ENCODE measurements at places on chromosomes 1 and 21.

DNA sequence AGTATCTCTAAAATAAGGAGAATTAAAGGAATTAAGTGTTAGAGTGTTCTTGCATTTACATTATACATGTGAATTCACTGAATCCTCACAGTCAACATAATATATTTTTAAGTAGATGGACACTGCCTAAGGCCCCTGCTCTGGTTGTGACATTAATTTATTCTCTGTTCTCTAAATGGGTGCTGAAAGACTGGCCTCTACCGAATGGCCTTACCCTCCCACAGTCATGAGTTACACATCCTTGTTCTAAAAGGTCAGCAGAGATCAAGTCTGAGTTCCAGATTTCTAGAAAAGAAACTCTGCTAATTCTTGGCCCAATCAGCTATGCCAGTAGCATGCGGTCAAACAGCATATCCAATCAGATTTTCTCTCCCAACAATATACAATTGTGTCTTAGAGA, 193.2 kb downstream of the TM2D1 start:
- no peak for DNase-seq

DNA sequence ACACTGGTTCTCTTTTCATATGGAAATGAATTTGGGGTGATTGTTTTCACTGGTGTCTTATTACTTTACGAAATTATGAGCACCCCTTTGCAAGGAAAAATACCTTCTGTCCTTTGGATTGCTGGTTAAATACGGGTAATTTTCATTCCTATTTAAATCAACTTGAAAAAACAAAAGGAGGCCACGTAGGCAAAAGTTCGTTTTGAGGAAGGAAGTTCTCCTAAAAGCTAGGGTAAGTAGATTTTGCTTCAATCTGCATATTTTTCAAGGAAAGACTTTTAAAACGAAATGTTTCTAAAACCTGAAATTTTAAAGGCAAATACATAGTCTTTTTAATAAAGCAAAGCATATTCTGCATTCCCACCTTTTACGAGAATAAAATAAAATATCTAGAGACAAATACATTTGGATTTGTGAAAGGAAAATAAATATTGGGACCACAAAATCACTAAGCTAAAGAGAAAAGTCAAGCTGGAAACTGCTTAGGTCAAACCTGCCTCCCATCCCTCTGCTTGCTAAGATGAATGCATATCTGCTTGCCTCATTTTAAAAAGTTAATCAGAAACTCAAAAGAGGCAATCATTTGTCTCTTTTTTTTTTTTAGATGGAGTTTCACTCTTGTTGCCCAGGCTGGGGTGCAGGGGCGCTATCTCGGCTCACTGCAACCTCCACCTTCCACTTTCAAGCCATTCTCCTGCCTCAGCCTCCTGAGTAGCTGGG, 70.9 kb upstream of the ETS2 start:
- DNase-seq = no peak

GRCh38 chr1:165659581-165659895, 28.5 kb downstream of the MGST3 start:
- no peak for DNase-seq

GRCh38 chr1:68111519-68112436, 61.4 kb upstream of the DIRAS3 start:
- no peak for DNase-seq

- DNase-seq = no peak
These were observed 85.8 kb upstream of the ZNF648 start for GRCh38 chr1:182147136-182147820.

DNA sequence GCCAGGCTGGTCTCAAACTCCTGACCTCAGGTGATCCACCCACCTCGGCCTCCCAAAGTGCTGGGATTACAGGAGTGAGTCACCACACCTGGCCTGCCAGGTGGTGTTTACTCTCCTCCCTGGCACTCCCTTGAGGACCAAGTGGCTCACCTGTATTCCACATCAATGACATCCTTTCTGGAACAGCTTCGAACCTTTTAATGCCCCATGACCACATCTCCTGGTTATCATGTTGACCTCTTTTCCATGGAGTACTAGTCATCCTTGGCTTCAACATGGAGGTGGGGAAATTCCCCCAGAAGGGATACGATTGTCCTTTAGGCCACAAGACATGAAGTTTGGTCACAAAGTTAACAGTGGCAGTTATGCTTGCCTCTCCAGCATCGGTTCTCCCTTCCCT, 66.9 kb downstream of the CDC7 start:
- no peak for DNase-seq

DNA sequence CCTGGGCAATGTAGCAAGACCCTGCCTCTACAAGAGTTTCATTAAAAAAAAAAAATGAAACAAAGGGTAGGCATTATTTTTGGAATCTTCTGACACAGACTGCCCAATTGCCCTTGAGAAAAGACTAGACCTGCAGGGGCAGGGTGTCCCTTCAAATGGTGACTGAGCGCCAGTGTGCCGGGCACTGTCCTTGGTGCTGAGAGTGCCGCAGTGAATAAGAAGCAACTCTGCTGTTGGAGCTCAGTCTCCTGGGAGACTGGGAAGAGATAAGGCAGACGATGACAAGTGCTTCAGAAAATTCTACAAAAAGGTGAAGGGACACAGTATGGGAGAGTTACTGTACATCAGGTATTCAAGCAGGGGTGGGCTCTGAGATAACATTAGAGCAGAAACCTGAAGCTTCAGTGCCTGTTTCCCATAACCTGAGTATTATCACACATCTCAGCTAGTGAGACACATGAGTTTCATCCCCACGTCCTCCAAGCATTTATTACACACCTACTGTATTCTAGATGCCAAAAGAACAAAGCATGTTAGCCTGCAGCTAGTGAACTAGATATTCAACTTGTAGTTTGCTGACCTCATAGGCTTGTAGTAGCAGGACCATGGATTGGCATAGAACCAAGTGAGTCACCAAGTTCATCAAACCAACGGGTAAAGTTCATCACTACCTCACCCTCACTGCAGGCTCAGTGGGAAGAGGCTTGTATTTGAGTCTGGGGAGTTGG, 18.4 kb upstream of the RPL11 start:
- no peak for DNase-seq

DNA sequence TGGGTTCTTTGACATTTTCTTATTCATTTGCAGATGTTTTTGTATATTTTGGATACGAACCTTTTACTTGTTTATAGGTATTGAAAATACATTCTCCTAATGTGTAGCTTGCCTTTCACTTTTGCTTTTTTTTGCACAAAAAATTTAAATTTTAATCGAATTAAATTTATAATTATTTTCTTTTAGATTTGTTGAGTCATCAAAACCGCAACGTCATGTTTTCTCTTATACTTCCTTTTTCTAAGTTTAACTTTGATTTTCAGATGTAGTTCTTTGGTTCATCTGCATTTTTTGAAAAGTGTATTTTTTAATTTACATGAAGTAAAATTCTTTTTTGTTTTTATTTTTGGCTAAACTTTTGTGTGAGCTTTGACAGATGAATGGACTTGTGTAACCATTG, 243.7 kb upstream of the DPYD start:
- no peak for DNase-seq

Data from T-helper 9 cell (primary cell).